ENCODE measurements at places on chromosomes 16 and 17.

DNA sequence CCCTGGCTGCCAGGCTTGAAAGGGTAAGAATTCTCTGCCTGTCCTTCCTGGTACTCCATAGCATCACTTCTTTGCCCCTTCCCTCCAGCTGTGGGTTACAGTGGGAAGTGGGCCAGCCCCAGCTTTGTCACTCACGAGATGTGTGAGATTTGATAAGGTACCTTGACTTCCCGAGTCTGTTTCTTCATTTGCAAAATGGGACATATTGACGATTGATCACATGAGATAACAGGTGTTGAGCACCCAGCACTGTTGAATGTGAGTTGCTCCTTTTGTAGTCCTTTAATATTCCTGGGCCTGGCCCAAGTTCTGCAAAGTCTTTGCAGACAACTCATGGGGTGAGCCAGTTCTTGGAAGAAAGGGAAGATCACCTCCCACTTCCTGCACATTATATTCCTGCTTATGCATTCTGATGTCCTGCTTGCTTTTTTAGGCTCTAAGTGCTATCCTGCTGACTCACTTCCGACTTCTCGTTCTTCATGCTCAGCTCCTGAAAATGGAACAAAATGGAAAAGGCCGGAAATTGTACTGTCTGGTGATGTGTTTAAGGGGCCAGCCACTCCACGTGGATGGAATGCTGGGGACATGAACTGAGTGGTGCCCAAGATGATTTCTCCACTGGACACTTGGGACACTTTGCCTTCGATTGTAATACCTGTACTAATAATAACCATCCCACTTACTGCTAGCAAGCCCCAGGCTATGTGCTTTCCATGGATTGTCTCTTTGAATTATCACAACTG is 8.3 kb upstream of the NLK start:
- no peak overlapping the region for H3K4me3 ChIP-seq
- DNase-seq = no peak
- H3K27me3 ChIP-seq = no peaks in the 10 kb centered on the region

GRCh38 chr16:31148896-31149295 is 970 bp downstream of the PRSS36 start:
- no peaks in the 10 kb centered on the region for H3K36me3 ChIP-seq
- no peak for DNase-seq
- H3K27me3 ChIP-seq = peaks cover 32% of the 10 kb centered on the region
- no peak overlapping the region for H3K27ac ChIP-seq
- no peak overlapping the region for H3K4me3 ChIP-seq

GRCh38 chr17:36755586-36755985 is 154.2 kb downstream of the MRM1 start:
- H3K27me3 ChIP-seq = no peaks in the 10 kb centered on the region
- H3K36me3 ChIP-seq = no peaks in the 10 kb centered on the region
- no peak overlapping the region for H3K27ac ChIP-seq
- H3K4me3 ChIP-seq = no peak overlapping the region
- H3K4me1 ChIP-seq = no peaks in the 10 kb centered on the region

- no peaks in the 10 kb centered on the region for H3K27me3 ChIP-seq
- H3K4me1 ChIP-seq = peaks cover 10% of the 10 kb centered on the region
- DNase-seq = no peak
- H3K4me3 ChIP-seq = no peak overlapping the region
Measured at GRCh38 chr17:13989138-13989537, 80.2 kb upstream of the COX10 start.

DNA sequence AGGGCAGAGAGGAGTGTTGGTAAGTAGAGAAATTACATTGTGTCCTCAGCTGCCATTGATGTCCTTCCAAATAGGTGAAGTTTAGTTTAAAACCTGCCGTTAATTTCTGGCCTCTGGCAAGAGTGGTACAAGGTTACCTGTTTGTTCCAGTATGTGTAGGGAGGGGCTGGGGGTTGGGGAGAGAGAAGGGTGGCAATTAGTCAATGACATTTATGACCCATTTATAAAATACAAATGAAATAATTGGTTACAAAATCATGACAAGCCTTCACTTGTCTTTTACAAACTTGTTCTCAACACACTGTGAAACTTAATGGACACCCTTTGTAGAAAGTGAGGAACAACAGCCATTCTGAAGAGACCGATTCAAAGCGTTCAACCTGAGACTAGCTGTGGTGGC is 281.0 kb downstream of the FTO start:
- no peak for DNase-seq
- H3K27ac ChIP-seq = no peak overlapping the region
- H3K27me3 ChIP-seq = no peaks in the 10 kb centered on the region
- no peaks in the 10 kb centered on the region for H3K4me1 ChIP-seq

GRCh38 chr17:72126575-72127486 is 6.0 kb downstream of the SOX9 start:
- peak overlapping the region; percentile 75 for H3K27ac ChIP-seq
- DNase-seq = no peak
- H3K27me3 ChIP-seq = peaks cover 16% of the 10 kb centered on the region
- no peak overlapping the region for H3K4me3 ChIP-seq

DNA sequence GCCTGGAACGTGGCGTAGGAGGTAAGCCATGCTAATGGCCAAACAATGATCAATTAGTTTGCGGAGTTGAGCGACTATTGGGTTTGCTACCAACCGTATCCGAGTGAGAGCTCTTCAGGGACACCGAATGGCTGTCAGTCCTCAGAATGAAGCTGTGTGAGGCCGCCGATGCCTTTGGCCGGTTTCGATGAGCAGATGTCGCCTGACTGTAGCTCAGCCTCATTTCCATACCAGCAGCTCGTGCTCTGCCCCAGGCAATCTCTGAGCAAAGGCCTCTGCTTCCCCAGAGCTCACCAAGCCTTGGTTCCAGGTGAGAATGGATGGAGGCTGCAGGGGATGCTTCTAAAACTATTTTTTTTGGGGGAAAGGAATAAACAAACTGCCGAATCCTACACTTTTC is 111.7 kb upstream of the HS3ST4 start:
- no peaks in the 10 kb centered on the region for H3K4me1 ChIP-seq
- H3K36me3 ChIP-seq = no peaks in the 10 kb centered on the region
- no peak for DNase-seq
- no peaks in the 10 kb centered on the region for H3K27me3 ChIP-seq

DNA sequence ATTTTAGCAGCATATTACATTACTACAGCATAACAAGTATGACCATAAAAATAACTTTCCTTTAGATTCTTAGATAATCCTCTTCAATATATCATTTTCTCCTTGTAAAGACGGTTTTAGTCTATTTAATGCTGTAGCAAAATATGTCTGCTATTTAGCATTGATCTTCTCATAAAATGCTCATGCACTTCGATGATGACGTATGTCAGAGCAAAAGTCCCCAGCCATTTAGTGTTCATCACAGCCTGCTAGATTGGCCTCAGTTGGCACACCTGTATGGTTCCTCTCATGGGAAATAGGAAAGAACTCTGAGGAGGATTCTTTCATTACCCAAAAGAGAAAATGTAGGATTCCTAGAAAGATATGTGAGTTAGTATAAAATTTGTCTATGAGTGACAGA is 232.2 kb downstream of the MAP2K6 start:
- H3K27ac ChIP-seq = no peak overlapping the region
- no peak overlapping the region for H3K4me3 ChIP-seq
- no peaks in the 10 kb centered on the region for H3K27me3 ChIP-seq
- DNase-seq = peak; percentile 25
- no peaks in the 10 kb centered on the region for H3K4me1 ChIP-seq
- H3K36me3 ChIP-seq = no peaks in the 10 kb centered on the region

GRCh38 chr16:14042706-14043105 is 28.4 kb upstream of the MRTFB start:
- H3K4me1 ChIP-seq = no peaks in the 10 kb centered on the region
- no peak overlapping the region for H3K4me3 ChIP-seq
- H3K36me3 ChIP-seq = no peaks in the 10 kb centered on the region
- H3K27ac ChIP-seq = no peak overlapping the region

DNA sequence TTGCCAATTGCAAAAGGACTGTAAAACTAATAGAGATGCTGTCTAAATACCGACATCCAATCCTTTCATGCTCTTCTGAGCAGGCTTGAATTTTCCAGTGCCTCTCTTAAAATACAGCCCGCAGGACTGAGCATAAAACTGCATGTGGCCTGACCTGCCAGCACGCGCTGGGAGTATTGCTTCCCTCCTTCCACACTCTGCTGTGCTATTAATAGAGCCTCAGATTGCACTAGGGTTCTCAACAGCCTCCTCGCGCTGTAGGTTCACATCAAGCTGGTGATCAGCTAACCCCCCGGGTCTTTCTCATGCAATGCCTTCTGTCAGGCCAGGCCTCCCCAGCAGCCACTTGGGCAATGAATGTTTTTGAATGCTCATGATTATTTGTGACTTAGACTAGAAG is 14.2 kb upstream of the MSI2 start:
- no peak overlapping the region for H3K4me3 ChIP-seq
- no peaks in the 10 kb centered on the region for H3K27me3 ChIP-seq
- DNase-seq = no peak
- no peak overlapping the region for H3K27ac ChIP-seq
- H3K4me1 ChIP-seq = peaks cover 17% of the 10 kb centered on the region

- H3K27ac ChIP-seq = no peak overlapping the region
- H3K36me3 ChIP-seq = no peaks in the 10 kb centered on the region
- H3K4me1 ChIP-seq = peaks cover 7% of the 10 kb centered on the region
- DNase-seq = no peak
Measured at GRCh38 chr16:85926370-85926769, 27.4 kb downstream of the IRF8 start.

DNA sequence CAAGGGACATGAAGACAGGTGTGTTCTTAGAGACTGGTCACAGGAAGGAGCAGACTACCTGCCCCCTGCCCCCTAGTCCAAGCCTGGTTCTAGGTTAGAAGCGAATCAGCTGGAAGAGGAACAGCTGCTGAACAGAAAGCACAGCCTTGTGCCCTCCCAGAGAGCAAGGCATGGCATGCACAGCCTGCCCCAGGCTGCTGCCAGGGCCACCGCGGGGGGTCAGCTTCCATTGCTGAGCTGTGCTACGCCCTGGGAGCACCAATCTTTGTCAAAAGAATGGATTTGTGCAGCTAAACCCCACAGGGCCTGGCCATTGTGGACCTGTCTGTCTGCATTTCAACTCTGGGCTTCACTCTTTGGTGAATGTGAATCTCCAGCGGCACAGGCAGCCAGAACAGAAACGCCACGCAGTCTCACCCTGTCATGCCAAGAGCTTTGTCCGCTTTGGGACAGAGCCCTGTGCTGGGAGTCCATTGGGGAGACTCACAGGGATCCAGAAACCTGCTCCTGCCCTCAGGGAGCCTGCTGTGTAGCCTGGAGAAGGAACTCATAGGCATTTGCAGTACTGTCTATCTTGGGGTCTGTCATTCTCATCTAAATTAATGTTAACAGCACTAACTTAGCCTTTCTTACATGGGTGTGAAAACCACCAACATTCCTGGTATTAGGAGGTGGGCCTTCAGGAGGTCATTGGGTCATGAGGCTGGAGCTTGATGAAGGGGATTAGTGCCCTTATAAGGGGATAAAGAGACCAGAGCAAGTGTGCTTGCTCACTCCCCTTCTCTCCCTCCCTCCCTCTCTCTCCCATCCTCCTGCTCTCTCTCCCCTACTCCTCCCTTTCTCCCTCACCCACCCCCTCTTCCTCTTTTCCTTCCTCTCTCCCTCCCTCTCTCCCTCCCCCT is 25.6 kb upstream of the CDRT4 start:
- no peak overlapping the region for H3K4me3 ChIP-seq
- no peak overlapping the region for H3K27ac ChIP-seq
- no peak for DNase-seq
- no peaks in the 10 kb centered on the region for H3K27me3 ChIP-seq
- peaks cover 5% of the 10 kb centered on the region for H3K36me3 ChIP-seq

DNA sequence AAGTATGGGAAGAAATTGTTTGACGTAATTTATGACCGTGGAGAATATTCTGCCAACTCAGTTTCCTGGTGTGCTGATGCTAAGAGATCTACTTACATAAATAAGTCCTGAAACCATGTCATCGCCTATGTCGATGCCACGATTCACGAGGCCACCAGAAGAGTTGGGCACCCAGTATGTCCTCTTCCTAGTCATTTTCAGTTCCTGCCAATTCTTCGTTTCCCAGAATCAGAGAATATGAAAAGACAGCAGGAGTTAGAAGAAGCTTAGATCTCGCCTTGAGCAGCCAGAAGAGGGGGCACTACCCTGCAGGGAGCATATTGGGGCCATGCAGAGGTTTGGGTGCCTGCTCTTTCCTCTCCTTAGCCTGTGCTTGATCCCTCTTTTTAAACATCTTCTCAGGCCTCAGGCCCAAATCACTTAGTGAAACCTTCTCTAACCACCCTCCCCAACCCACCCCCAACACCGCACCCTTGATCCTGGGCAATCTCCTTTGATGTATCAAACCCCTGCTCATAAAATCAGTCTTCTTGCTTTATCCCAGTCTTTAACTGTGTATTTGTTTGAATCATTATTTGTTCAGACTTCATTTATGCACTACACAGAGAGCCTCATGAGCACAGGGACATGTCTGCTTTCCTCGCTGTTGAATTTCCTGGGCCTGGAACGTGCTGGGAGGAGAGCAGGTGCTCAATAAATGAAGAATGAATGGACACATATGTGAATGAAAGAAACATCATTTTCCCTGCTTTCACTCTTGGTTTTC is 12.2 kb upstream of the LONP2 start:
- no peaks in the 10 kb centered on the region for H3K27me3 ChIP-seq
- no peaks in the 10 kb centered on the region for H3K4me1 ChIP-seq
- DNase-seq = no peak
- H3K36me3 ChIP-seq = no peaks in the 10 kb centered on the region
- H3K27ac ChIP-seq = no peak overlapping the region
